ENCODE measurements at places on chromosomes 7 and 10.

- DNase-seq: no peak
Observed at GRCh38 chr10:99057936-99058690, 177.5 kb downstream of the HPSE2 start.

GRCh38 chr7:102444961-102445673 lies 11.7 kb downstream of the ORAI2 start:
- no peak for DNase-seq

DNA sequence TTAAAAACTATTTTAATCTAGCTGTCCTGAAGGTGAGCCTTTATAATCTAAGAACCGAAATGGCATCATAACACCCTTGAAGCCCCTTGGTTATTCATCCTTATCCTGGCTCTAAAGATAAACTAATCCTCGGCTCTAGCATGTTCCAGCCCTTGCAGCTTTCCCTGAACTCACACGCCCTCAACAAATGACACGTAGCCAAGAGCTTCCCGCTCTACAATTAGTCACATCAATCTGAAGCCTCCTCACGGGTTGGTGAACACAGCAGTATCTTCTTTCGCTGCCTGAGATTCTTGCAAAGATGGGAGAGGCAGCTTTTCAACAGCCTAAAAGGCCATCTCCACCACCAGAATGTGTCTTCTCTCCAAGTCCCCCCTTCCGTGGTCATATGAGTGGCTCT lies 4.1 kb downstream of the FRMD4A start:
- DNase-seq: peak; percentile 43

GRCh38 chr7:134892963-134893362 lies 93.3 kb upstream of the AGBL3 start:
- no peak for DNase-seq

- no peak for DNase-seq
Observed at GRCh38 chr7:95531605-95532219, 46.0 kb downstream of the ASB4 start.

DNA sequence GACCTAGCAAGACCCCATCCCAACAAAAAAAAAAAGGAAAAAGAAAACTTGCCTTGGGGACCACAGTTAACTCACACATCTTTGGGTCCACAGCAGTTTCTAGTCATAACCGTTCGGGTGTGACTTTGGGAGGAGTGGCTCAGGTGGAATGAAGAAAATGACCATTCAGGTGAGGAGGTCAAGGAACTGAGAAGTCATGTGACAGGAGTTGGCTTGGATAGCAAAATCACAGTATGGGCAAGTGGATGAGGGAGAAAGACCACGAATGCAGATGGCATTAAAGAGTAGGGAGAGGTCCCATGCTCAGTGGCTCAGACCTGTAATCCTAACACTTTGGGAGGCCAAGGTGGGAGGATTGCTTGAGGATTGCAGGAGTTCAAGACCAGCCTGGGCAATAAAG lies 17.1 kb upstream of the CNOT4 start:
- DNase-seq: no peak

All from renal cortical epithelial cell (primary cell).